ENCODE measurements at places on chromosomes 12 and 14.

DNA sequence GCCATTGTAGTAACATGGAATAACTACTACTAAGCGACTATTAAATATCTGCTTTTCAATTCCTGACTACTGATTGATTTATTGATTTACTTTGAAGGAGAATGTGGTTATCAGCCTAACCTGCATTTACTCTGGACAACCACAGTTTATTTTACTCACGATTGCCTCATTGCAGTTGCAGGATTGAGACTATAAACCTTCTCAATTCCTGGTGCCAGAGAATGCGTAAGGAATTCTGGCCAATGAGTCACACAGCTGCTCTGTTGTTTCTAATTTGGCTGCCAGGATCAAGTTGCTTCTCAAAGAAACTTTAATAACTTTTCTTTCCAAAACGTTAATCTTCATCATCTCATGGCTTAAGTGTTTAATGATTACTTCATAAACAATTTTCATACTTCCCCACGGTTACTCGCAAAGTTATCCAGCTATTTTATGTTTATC lies 13.1 kb upstream of the TMTC1 start:
- H3K27ac ChIP-seq = no peak overlapping the region
- no peaks in the 10 kb centered on the region for H3K27me3 ChIP-seq
- H3K4me3 ChIP-seq = no peak overlapping the region
- no peak for DNase-seq
- no peaks in the 10 kb centered on the region for H3K36me3 ChIP-seq
- H3K4me1 ChIP-seq = no peaks in the 10 kb centered on the region

DNA sequence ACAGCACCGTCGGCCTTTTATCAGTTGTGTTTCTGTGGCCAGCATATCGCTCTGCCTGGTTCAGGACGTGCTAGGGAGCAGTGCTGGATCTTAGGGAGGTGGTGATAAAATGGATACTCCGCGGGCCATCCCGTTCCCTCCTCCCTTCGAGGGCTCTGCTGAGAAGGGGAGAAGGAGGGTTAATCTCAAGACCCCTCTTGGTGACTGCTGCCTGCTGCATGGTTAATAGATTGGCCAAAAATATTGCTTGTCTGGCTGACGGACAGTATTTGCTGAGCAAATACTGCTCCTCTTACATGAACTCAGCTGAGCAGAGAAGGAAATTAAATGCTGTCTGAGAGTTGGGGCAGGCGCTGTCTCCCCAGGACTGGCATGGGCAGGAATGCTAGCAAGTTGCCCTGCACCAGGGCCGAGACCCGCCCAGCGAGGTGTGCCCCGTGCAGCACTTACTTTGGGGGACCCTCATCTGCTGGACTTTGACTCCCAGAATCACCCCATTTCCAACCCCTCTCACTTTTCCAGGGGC lies 1.2 kb downstream of the FBRSL1 start:
- peaks cover 58% of the 10 kb centered on the region for H3K4me1 ChIP-seq
- peak overlapping the region; percentile 80 for H3K4me3 ChIP-seq
- DNase-seq = no peak
- peaks cover 3% of the 10 kb centered on the region for H3K36me3 ChIP-seq
- no peaks in the 10 kb centered on the region for H3K27me3 ChIP-seq
- H3K27ac ChIP-seq = peak overlapping the region; percentile 76

DNA sequence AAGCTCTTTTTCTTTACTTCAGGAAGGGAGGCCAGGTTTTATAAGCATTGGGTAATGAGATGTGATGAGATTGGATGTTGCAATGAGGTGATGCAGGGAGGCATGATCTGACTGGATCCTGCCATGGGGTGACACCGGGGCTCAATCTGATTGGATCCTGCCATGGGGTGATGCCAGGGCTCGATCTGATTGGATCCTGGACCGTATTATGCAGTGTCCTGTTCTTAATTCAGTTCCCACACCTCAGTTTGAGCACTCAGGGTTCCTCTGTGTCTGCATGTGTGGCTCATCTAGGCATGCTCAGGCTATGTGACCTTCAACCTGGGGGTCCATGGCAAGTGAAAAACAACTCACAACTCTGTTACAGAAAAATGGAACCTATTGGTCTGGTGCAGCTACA lies 166.4 kb downstream of the SLC15A4 start:
- H3K27me3 ChIP-seq = peaks cover 8% of the 10 kb centered on the region
- H3K36me3 ChIP-seq = no peaks in the 10 kb centered on the region
- H3K27ac ChIP-seq = no peak overlapping the region
- no peak overlapping the region for H3K4me3 ChIP-seq

- H3K4me1 ChIP-seq = peaks cover 3% of the 10 kb centered on the region
- H3K4me3 ChIP-seq = no peak overlapping the region
- H3K36me3 ChIP-seq = no peaks in the 10 kb centered on the region
- no peak overlapping the region for H3K27ac ChIP-seq
- no peak for DNase-seq
Observed at GRCh38 chr12:1827826-1828805, 7.8 kb downstream of the LRTM2 start.

DNA sequence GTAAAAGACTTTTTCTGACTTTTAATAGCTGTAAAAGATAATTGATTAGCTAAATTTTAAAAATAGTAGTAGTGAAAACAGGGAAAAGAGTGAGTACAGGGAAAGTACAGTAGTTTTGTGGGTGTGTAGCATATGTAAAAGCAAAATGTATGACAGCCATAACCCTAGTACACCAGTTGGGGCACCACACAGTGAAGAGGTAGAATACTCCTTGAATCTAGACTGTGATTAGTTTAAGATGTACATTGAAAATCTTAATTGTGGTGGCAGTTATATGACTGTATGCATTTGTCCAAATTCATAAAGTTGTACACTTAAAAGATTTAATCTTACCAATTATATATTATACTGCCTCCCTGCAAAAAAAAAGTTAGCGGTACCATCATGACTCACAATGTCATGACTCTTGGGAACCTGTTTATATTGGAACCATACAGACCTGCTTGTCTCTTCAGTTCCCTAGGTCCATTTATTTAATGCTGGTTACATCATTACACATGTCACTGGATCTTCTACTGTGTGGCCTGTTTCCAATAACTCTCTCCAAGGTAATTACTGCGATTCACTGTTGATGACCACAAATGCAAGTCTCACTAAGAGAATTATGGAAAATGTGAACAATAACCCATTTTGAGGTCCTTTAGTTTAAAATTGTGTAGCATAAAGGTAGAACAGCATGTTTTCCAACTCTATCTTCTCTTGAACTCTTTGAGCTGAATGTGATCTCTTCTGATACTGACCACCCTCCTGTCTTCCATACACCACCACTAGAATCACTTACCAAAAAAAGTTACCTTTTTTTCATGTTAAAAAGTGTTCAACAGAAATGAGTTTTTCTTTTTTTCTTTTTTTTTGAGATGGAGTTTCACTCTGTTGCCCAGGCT lies 264.2 kb upstream of the AMIGO2 start:
- H3K36me3 ChIP-seq = no peaks in the 10 kb centered on the region
- no peaks in the 10 kb centered on the region for H3K27me3 ChIP-seq
- no peaks in the 10 kb centered on the region for H3K4me1 ChIP-seq
- H3K27ac ChIP-seq = no peak overlapping the region
- DNase-seq = no peak
- no peak overlapping the region for H3K4me3 ChIP-seq

GRCh38 chr12:119989361-119989730 lies 310 bp downstream of the BICDL1 start:
- peak overlapping the region; percentile 84 for H3K4me3 ChIP-seq
- no peak overlapping the region for H3K27ac ChIP-seq
- no peaks in the 10 kb centered on the region for H3K27me3 ChIP-seq
- H3K36me3 ChIP-seq = no peaks in the 10 kb centered on the region
- peaks cover 9% of the 10 kb centered on the region for H3K4me1 ChIP-seq

DNA sequence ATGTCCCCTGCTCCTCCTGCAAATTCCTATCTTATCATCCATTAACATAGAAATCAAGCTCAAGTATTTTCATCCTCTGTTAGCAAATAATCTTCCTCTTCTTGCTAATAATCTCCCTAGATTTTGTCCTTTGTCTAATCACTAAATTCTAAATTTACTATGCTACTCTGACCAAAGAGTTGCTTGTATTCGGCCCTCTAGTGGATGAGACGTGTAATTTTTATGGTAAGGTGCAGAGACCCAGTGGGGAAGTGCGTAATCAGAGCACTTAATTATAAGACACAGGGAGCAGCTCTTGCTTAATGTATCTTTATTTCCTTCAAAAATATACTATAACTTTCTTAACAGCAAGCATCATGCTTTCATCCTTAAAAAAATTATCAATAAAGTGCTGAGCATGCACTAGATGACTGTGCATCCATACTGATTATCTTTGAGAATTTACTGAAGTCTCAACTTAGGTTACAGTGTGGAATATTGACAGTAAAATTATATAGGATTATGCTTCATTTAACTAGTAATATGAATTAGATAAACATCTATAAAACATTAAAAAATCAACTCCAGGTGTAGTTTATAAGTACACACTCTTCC lies 212.6 kb downstream of the SLC16A7 start:
- peaks cover 6% of the 10 kb centered on the region for H3K4me1 ChIP-seq
- H3K27ac ChIP-seq = no peak overlapping the region
- H3K27me3 ChIP-seq = no peaks in the 10 kb centered on the region
- H3K36me3 ChIP-seq = no peaks in the 10 kb centered on the region
- DNase-seq = no peak
- H3K4me3 ChIP-seq = no peak overlapping the region

GRCh38 chr12:84813780-84814663 lies 98.6 kb downstream of the SLC6A15 start:
- no peak overlapping the region for H3K4me3 ChIP-seq
- H3K4me1 ChIP-seq = no peaks in the 10 kb centered on the region
- H3K36me3 ChIP-seq = no peaks in the 10 kb centered on the region
- H3K27ac ChIP-seq = no peak overlapping the region

DNA sequence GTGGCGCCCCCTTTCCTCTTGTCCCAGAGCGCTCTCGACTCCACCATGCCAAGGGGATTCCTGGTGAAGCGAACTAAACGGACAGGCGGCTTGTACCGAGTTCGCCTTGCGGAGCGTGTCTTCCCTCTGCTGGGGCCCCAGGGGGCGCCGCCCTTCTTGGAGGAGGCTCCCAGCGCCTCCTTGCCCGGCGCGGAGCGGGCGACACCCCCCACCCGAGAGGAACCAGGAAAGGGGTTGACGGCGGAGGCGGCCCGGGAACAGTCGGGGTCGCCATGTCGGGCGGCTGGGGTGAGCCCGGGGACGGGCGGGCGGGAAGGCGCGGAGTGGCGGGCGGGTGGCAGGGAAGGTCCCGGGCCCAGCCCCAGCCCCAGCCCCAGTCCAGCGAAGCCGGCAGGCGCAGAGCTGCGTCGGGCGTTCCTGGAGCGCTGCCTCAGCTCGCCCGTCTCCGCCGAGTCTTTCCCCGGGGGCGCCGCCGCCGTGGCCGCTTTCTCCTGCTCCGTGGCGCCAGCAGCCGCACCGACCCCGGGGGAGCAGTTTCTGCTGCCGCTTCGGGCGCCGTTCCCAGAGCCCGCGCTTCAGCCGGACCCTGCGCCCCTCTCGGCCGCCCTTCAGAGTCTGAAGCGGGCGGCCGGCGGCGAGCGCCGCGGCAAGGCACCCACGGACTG lies 376 bp downstream of the INSM2 start:
- H3K4me1 ChIP-seq = peaks cover 6% of the 10 kb centered on the region
- H3K4me3 ChIP-seq = peak overlapping the region; percentile 80
- H3K27ac ChIP-seq = no peak overlapping the region
- DNase-seq = peak; percentile 27
- peaks cover 16% of the 10 kb centered on the region for H3K27me3 ChIP-seq

- no peaks in the 10 kb centered on the region for H3K4me1 ChIP-seq
- no peak for DNase-seq
- H3K4me3 ChIP-seq = no peak overlapping the region
Observed at GRCh38 chr12:98579347-98579746, 14.1 kb upstream of the SLC25A3 start.

- H3K36me3 ChIP-seq = no peaks in the 10 kb centered on the region
- H3K4me1 ChIP-seq = no peaks in the 10 kb centered on the region
- no peak overlapping the region for H3K27ac ChIP-seq
- no peaks in the 10 kb centered on the region for H3K27me3 ChIP-seq
Observed at GRCh38 chr12:78088391-78088832, 257.7 kb downstream of the NAV3 start.

All from memory B cell (primary cell).